ENCODE measurements at places on chromosomes 2 and 18. TPM values are rescaled to one million over a fixed set of nuclear protein-coding genes. Genes with fewer than 3 reads are reported as not detected.

GRCh38 chr2:236731767-236732580, 162.3 kb downstream of the ACKR3 start:
- DNase-seq = no peak
- no peak overlapping the region for H3K27ac ChIP-seq

DNA sequence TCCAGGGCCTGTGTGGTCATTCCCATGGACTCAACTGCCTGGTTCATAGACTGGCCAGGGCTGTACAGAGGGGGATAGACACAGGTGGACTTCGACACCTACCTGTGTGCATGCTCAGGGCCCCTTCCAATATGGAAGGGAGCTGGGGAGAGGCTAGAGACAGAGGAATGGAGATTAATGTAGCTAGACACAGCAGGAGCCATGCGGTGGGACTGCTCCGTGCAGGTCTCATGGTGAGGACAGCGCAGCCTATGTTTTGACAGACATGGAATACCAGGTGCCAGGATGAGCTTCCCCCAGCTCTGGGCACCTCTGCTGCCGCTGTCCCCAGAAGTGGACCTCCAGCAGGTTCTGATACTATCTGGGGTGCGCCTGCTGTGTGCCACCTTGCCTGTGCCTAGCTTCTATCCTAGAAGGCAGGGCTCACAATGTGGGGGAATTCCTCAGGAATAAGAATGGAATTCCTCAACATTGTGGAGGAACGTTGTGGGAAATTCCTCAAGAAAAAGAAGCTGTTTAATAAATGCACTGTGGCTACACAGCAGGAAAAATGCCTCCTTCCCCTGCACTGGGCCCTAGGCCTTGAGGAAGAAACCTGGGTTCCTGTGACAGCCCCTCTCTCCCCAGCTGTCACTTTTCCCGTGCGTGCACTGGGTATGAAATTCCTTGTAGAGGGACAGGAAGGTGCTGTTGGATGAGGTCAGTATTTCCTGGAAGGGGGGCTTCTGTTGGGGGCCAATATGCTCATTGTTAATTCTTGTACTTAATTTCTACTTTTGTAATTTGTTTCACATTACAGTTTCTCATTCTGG, 7.3 kb downstream of the IL1R1 start:
- H3K4me1 ChIP-seq = no peaks in the 10 kb centered on the region
- DNase-seq = no peak
- H3K27me3 ChIP-seq = peaks cover 5% of the 10 kb centered on the region
- H3K27ac ChIP-seq = no peak overlapping the region
- H3K36me3 ChIP-seq = peaks cover 33% of the 10 kb centered on the region

The TLK1 gene
- total RNA-seq = 61.1 TPM

DNA sequence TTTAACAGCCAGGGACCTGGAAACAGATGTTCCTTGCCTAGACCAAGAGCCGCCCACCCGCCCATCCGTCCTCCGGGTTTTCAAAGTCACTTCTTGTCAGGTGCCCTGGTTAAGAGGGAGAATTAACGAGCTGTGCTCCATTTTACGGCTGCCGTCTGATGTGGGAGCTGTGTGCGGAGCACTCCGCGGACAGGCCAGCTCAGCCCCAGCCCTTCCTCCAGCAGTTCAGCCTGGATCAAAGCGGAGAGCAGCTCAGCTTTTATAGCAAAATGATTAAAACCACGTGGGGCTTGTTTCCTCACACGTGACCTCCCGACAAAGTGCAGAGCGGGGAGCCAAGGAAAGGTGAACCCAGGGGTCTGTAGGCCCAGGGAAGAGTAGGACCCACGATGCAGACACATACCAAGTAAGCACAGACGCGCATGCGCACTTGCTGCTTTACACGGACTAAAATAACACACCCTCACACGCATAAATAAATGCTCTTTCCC, 46.1 kb upstream of the PKDCC start:
- peaks cover 5% of the 10 kb centered on the region for H3K4me1 ChIP-seq
- no peak overlapping the region for H3K27ac ChIP-seq
- no peak overlapping the region for H3K4me3 ChIP-seq
- H3K36me3 ChIP-seq = peaks cover 7% of the 10 kb centered on the region
- DNase-seq = no peak
- peaks cover 3% of the 10 kb centered on the region for H3K27me3 ChIP-seq

- no peak overlapping the region for H3K4me3 ChIP-seq
- H3K27ac ChIP-seq = no peak overlapping the region
- no peaks in the 10 kb centered on the region for H3K36me3 ChIP-seq
- peaks cover 3% of the 10 kb centered on the region for H3K27me3 ChIP-seq
- H3K4me1 ChIP-seq = no peaks in the 10 kb centered on the region
- peak; percentile 56 for DNase-seq
Observed at GRCh38 chr2:166516712-166517303, 22.8 kb upstream of the SCN7A start.

The GAREM1 gene
- 1.2 TPM for total RNA-seq

- DNase-seq = peak; percentile 39
- H3K36me3 ChIP-seq = no peaks in the 10 kb centered on the region
- peaks cover 2% of the 10 kb centered on the region for H3K27me3 ChIP-seq
- H3K4me3 ChIP-seq = no peak overlapping the region
- H3K27ac ChIP-seq = peak overlapping the region; percentile 93
- peaks cover 33% of the 10 kb centered on the region for H3K4me1 ChIP-seq
Observed at GRCh38 chr2:128753321-128753720, 434.7 kb upstream of the HS6ST1 start.
